ENCODE measurements at places on chromosomes 4 and X.

- no peak for DNase-seq
Observed at GRCh38 chr4:77185686-77186085, 28.7 kb downstream of the CCNG2 start.

- DNase-seq: no peak
Observed at GRCh38 chrX:23662853-23663252, 4.4 kb upstream of the PRDX4 start.

- no peak for DNase-seq
Observed at GRCh38 chr4:20044502-20044911, 207.2 kb upstream of the SLIT2 start.

GRCh38 chr4:95556207-95556859 lies 7.6 kb upstream of the UNC5C start:
- no peak for DNase-seq

DNA sequence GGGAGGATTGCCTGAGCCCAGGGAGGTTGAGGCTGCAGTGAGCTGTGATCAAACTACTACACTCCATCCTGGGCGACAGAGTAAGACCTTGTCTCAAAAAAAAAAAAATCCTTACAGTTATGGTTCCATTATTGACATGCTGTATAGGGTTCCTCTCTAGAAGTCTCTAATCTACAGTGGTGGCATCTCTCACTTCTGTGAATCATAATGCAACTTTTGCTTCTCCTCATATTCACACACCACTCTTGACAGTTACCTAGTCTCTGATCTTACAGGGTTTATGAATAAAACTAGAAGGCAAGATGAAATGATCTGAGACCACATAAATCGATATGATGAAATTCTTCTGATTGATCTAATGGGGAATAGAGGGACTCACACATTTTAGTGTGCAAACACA lies 40.6 kb downstream of the DOCK11 start:
- DNase-seq: no peak

Data from stimulated activated CD4-positive, alpha-beta T cell treated with anti-CD3 and anti-CD28 coated beads, Interleukin-2, amount 100 ng/mL, for 48 hours (primary cell).